ENCODE measurements at places on chromosomes 5 and 9. TPM values are rescaled to one million over a fixed set of nuclear protein-coding genes. Genes with fewer than 3 reads are reported as not detected.

CANX gene
- total RNA-seq = 428 TPM

RNF145 gene
- total RNA-seq = 127 TPM

SLC23A1 gene
- total RNA-seq = 1.8 TPM

IFNA7 gene
- total RNA-seq = not detected

RELL2 gene
- 18.8 TPM for total RNA-seq

PHF24 gene
- not detected for total RNA-seq

N4BP3 gene
- total RNA-seq = 4.3 TPM

GNA14 gene
- not detected for total RNA-seq
